Right hindlimb (tissue), 1 donor: ENCODE measurements at places on chromosomes 11 and 22.

DNA sequence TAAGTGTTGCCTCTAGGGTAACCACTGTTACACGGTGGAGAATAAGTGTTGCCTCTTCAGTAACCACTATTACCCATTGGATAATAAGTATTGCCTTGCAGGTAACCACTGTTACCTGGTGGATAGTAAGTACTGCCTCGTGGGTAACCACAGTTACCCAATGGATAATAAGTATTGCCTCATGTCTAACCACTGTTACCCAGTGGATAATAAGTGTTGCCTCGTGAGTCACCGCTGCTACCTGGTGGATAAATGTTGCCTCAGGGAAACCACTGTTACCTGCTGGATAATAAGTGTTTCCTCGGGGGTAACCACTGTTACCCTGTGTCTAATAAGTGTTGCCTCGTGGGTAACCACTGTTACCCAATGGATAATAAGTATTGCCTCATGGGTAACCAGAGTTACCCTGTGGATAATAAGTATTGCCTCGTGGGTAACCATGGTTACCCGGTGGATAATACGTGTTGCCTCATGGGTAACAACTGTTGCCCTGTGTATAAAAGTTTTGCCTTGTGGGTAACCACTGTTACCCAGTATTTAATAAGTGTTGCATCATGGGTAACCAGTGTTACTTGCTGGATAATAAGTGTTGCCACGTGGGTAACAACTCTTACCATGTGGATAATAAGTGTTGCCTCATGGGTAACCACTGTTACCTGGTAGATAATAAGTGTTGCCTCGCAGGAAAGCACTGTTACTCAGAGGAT is 12.3 kb upstream of the NXPE4 start:
- DNase-seq, result no peak

DNA sequence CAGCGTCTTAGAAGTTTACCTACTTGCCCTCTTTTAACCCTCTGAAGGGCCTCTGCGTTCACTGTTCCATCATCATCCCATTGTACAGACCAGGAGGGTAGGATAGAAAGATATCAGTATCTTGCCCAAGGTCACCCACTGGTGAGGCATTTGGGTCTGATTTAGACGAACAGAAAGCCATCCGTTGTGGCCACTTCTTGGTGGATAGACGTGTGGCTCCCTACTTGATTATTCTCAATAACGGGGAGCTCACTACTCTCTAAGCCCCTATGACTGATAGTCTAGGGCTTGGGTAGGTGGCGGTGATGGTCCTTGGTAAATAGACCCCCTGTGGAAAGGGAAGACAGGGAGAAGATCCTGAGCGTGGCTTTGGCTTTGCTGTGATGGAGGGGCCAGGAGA is 28.6 kb upstream of the PRR5 start:
- DNase-seq, result no peak

DNA sequence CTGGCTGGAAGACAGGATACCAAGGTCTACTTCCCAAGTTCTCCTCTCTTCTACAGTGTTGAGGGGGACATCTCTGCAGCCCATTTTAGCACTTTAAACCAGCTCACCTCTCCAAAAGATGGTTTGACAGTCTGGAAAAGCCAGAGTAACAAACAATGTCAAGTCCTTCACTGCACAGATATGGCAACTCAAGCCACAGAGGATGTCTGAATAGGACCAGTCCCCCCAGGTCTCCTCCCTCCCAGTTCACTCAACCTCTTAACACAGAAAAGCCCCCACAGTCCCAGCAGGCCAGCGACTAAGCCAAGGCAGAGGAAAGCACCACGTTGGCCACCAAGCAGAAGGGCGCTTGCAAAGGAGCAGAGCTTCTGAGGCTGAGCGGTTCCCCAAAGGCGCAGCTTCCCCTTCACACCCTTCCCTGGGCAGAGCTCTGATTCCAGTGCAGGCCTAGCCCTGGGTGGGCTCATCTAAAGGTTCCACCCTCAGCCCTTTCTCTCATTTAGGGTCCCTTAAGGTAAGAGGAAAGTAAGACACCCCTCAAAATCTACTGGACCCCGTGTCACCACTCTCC is 62.7 kb downstream of the PAK1 start:
- DNase-seq, result no peak

DNA sequence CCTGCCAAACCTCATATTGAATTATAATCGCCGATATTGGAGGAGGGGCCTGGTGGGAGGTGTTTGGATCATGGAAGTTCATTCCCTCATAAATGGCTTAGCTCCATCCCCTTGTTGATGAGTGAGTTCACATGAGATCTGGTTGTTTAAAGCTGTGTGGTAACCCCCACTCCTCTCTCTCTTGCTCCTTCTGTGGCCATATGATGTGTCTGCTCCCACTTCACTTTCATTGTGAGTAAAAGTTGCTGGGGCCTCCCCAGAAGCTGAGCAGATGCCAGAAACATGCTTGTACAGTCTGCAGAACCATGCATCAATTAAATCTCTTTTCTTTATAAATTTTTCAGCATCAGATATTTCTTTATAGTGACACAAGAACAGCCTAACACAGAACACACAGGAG is 929.0 kb upstream of the FAT3 start:
- DNase-seq, result no peak

- peak; percentile 75 for DNase-seq
These were observed at the start of gene INSC for GRCh38 chr11:15114501-15115475. Gene INSC, plus strand, starts transcription at chr11:15114923. Its CDS starts 34,252 bp downstream, at chr11:15149175.

DNA sequence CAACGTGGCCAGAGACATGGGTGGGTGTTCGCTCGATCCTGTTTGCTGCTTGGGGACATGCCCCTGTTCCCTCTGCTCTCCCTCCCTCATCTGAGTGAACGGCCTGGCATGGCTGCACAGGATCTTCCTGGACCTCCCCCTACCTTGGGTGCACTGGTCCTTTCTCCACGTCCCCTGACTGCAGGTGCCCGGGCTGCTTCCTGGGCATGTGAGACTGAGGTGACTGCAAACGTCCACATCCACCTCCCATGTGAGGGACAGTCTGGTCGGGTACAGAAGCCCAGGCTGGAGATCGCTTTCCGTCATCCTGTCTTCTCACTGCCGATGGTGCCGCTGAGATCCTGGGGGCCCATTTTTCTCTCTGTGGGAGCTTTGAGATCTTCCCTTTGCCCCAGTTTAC is 11.8 kb downstream of the SULT4A1 start:
- no peak for DNase-seq

GRCh38 chr22:22706253-22706915 is 62.0 kb downstream of the GGTLC2 start:
- DNase-seq, result no peak

DNA sequence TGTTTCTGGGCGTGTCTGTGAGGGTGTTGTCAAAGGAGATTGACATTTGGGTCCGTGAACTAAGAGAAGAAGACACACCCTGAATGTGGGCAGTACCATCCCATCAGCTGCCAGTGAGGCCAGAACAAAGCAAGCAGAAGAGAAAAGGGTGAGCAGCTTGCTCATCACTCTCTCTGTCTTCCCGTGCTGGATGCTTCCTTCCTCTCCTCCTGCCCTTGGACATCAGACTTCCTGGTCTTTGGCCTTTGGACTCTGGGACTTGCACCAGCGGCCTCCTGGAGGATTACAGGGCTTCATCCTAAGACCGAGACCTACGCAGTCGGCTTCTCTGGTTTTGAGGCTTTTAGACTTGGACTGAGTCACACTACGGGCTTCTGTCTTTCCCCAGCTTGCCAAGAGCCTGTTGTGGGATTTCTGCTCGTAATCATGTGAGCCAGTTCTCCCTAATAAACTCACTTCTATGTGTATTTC is 18.8 kb downstream of the APOL2 start:
- peak; percentile 70 for DNase-seq

DNA sequence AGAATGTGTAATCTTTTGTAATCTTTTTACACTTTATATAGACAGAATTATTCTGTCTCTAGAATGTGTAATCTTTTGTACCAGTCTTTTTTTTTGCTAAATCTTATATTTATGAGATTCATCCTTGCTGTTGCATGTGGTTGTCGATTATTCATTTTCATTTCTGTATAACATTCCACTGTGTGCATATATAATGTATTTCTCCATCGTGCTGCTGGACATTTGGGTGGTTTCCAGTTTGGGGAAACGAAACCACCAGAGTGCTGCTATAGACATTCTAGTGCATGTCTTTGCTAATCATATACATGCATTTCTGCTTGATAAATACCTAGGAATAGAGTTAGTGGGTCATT is 146.5 kb downstream of the GRIK4 start:
- DNase-seq, result no peak

- no peak for DNase-seq
These were observed 15.1 kb downstream of the ATG13 start for GRCh38 chr11:46632502-46632901.

DNA sequence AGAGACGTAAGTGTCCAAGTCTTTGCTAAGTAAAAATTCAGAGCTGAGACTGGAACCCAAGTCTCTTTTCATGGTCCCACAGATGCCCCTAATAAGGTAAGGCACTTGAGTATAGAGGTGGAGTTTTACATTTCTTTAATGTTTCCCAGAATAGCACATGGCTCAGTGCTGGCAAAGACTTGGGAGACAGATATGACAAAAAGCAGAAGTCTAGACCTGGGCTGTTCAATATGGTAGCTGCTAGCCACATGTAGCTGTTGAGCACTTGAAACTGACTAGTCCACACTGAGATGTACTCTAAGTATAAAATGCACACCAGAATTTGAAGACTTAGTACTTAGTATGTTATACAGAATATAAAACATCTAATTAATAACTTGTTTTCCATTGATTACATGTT is 17.6 kb downstream of the VSTM5 start:
- DNase-seq, result no peak

DNA sequence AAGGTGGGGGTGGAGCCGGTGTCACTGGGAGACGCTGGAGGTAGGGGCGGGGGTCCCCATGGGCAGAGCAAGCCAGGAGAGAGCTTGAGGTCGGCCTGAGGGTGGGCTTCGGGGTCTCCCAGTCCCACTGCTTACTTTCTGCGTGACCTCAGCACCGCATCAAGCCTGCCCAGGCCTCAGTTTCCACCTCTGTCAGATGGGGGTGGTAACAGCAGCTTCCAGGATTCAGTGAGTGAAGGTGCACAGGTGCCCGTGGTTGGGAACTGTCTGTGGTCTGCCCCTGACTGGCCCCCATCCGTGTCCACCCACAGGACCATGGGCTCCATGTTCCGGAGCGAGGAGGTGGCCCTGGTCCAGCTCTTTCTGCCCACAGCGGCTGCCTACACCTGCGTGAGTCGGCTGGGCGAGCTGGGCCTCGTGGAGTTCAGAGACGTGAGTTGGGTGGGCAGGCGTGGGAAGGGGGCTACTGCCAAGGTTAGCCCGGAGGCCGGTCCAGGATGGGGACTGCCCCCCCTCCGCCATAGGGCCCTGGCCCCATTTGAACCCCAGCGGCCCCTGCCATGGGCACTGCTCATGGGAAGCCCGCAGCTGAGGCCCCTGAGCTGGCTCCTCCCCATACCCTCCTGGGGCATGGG is 2.2 kb downstream of the TCIRG1 start:
- DNase-seq, result no peak

- no peak for DNase-seq
These were observed 44.4 kb upstream of the TSKU start for GRCh38 chr11:76738618-76739240.

DNA sequence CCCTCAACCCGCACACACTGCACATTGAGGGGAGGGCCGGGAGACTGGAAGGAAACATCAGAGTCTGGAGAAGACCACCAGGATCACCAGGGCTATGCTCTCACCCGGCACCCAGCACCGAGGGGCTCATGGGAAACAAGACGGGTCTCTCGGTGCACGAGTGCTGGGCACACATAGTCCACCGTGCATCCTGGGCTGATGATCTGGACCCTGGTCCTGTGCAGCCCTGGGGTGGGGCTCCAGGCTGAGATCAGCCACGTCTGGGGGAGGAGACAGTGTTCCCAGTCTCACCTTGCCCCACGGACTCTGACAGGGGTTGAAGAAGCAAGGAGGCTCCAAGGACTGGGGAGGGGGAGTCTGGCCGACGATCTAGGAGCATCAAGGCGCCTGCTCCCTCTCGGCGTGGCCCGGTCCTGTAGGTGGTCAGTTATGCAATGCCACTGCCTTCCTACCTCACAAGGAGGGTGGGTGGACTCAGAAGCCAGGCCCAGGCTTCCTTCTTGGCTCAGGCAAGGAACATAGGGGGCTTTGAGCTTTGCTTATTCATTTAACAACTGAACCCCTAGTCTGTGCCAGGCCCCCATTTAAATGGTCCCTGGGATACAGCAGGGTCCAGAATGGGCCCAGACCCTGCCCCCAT is 11.4 kb upstream of the CD81 start:
- no peak for DNase-seq

DNA sequence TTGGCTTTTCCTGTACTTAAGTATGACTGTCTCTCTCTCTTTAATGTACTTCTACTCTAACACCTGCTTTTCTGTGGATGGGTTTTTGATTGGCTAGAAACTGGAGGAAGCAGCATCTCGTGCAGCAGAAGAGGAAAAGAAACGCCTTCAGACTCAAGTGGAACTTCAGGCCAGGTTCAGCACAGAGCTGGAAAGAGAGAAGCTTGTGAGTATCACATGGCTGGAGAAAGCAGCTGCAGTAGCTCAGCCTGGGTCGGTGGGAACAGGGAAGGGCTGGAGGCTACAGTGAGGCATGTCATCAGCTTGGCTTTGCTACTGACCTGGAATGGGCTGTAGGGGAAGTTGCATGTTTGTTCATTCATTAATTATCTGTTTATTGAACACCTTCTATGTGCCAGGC is 74.2 kb downstream of the SWAP70 start:
- DNase-seq, result no peak

GRCh38 chr11:12449961-12450715 is 72.8 kb downstream of the PARVA start:
- DNase-seq, result no peak

DNA sequence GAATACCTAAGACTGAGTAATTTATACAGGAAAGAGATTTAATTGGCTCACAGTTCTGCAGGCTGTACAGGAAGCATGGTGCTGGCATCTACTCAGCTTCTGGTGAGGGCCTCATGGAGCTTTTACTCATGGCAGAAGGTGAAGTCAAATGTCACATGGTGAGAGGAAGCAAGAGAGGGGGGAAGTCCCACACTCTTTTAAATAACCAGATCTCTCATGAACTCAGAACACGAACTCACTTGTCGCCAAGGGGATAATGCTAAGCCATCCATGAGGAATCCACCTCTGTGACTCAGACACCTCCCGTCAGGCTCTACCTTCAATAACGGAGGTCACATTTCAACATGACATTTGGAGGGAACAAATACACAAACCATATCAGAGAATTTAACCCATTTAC is 42.2 kb downstream of the BIRC2 start:
- DNase-seq, result no peak

- DNase-seq, result no peak
These were observed 611.1 kb downstream of the BRD1 start for GRCh38 chr22:49216579-49216978.
